ENCODE measurements at places on chromosomes 4 and X.

- DNase-seq, result no peak
Measured at GRCh38 chrX:118724365-118724764, 3.0 kb upstream of the IL13RA1 start.

DNA sequence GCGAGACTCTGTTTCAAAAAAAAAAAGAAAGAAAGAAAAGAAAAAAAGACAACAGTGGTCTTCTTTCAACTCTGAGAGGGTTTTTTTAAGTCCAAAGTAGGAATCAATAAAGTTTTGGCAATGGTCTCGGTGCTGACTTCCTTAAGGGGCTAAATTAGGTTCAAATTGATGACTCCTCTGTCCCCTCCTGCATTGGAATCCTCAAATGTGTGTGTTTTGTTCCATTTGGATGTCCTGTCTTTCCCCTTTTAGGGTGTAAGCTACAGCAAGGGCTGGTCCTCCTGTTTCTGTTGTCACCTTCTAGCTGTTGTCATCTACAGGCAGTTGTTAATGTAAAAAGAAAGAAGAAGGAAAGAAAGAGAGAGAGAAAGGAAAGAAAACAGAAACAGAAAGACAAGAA lies 84.3 kb upstream of the PLAC1 start:
- no peak for DNase-seq

- no peak for DNase-seq
Measured at GRCh38 chrX:94288972-94289371, 615.0 kb downstream of the FAM133A start.

DNA sequence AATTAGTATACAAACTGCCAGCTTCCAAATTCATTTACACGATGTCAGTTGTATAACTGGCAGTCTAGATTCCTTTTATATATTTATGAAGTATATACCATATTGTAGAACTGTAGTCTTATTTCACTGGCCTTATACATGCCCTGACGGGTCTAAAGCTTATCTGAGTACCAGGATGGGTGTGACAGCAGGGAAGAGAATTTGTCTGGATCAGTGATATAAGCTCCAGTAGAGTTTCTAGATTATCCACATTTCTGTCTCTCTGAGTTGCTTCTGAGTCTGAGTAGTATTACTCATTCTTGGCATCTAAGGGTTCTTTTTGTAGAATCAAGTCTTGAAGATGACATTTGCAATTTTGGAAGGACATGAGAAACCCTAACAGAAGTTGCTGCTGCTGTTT lies 101.3 kb downstream of the RPA4 start:
- no peak for DNase-seq

GRCh38 chr4:173794662-173795061 lies 264.6 kb upstream of the HAND2 start:
- no peak for DNase-seq

DNA sequence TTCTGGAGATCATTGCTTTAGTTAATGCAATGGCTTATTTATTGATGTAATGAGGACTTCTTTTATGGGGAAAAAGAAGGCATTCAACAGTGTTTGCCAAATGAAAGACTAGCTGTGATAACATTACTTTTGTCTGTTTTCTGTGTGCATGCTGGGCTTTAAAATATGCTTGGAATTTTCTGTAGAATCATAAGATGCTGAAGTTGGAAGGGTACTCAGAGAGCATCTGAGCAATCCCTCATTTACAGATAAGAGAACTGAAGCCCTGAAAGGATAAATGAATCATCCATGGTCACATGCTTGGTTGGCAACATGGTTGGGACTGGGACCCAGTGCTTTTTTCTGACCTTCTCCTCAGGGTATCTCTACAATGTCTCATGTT lies 31.4 kb upstream of the PITX2 start:
- no peak for DNase-seq

- DNase-seq, result no peak
Measured at GRCh38 chr4:130110770-130111169, 1014.8 kb downstream of the C4orf33 start.

- no peak for DNase-seq
Measured at GRCh38 chrX:4944767-4945166, 1231.3 kb upstream of the PRKX start.

- DNase-seq, result peak; percentile 61
Measured at GRCh38 chr4:70778888-70779422, 57.2 kb downstream of the RUFY3 start.

DNA sequence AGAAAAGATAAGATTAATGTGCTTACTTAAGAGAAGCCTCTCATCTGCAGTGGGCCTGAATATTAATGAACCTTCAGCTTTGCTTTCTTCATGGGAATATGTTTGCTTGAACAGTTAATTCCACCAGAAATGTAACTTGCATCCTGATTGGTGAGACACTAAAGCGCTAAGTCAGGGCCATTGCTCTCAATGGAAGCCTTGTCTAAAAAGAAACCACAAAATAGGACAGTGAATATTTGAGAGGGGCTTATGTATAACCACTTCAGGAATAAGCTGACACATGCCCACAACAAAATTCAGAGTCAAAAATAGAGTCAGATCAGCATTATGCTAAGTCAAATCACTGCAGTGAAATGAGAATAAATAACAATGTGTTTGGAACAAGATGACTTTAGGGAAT lies 1125.8 kb downstream of the STIM2 start:
- no peak for DNase-seq

GRCh38 chr4:183758758-183759447 lies 99.8 kb downstream of the TRAPPC11 start:
- DNase-seq, result no peak

DNA sequence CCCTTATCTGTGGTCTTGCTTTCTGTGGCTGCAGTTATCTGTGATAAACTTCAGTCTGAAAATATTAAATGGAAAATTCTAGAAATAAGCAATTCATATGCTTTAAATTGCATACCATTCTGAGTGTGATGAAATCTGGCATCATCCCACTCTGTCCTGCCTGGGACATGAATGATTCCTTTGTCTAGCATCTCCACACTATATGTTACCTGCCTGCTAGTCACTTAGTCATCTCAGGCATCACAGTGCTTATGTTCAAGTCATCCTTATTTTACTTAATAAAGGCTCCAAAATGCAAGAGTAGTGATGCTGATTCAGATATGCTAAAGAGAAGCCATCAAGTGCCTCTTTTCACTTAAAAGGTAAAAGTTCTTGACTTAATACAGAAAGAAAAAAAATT lies 14.3 kb upstream of the RAB9B start:
- DNase-seq, result no peak

- no peak for DNase-seq
Measured at GRCh38 chrX:119266364-119266995, 30.4 kb downstream of the PGRMC1 start.

DNA sequence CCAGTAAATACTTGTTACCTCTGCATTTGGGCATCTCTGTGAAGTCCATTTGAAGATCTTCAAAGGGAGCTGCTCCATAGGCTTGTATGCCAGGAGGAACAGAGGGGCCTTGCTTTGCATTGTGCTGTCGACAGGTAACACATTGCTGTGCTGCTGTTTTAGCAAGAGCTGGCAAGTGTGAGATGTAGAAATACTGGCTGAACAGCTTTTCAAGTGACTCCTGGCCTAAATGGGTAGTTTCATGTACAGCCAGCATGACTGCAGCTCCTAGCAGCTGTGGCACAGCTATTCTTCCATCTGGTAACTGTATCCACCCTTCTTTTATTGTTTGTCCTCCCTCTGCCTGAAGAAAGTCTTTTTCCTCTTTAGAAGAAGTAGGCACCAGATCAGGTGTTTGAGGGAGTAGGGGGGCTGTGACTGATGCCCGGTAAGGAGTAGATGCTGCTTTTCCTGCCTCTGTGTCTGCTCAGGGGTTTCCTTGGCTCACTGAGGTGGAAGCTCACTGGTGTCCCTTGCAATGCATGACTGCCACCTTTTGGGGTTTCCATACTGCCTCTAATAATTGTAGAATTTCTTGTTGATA lies 965.3 kb downstream of the CCSER1 start:
- no peak for DNase-seq

DNA sequence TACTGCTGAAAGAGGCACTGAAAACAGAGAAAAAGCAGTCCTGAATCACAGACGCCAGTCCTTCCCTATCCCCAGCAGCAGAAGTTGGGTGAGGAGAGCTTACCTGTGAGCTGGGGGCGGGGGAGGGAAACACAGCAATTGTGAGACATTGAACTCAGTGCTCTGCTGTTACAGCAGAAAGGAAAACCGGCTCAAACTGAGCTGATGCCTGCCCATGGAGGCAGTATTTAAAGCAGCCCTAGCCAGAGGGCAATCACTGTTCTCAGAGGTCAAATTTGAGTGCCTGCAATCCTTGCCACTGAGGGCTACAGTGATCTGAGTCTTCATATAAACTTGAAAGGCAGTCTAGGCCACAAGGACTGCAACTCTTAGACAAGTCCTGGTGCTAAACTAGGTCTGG lies 220.7 kb downstream of the GRXCR1 start:
- DNase-seq, result no peak

DNA sequence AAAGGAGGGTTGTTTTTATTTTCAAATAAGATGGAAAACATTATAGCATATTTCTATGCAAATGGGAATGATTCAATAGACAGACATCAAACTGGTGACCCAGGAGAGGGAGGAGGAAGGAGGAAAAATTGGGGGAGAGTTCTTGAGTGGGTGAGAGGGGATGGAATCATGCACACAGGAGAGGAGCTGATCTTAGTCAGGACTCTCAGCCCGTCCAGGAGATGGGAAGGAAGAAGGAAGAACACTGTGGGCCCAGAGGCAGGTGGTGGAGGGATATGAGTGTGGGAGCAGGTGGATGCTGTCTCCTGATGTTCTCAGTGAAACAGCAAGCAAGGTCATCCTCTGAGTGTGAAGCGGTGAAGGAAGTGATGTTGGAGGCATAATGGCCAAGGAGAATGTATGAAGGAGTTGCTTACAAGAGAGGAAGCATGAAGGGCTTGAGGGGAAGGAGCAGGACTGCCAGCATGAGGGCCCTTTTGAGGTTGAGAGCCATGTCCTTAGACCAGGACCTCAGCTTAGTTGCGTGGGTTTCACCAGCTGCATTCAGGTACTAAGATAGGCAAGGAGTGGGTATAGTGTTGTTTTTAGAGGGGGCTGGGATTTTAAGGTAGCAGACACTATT lies 161.7 kb upstream of the NAP1L5 start:
- DNase-seq, result no peak

DNA sequence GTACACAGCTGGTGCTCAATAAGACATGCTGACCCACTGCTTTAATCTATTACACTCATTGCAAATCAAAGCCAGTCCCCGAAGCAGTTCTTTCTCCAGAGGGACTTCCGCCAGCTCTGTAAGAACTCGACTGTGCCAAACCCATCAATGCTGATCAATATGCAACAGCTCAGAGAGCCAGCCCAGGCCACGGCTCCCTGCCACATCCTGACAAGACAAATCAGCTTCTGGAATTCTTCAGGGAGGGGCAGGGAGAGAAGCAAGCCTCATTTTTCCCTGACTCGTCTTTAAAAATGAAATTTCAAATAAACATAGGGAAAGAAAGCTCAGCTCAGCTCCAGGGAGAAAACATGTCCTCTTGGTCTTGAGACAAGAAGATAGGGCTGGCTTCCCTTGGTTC lies 5.3 kb upstream of the ADRA2C start:
- DNase-seq, result no peak

DNA sequence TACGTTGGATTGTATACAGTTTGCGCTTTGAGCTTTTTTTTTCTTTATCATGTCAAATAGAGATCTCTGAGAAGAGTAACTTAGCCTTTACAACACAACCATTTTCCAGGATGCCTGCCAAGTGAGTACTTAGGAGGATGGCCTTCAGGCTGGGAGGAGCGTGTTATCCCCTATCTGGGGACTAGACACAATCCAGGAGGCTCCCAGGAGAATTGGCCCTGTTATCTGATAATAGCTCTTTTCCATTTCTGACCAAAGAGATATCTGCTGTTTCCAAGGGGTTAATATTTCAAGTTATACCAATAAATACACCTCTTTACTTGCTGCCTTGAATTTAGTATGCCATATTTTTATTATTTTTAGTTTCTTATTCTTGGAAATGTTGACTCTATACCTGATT lies 169.5 kb upstream of the SMARCAD1 start:
- DNase-seq, result no peak

- DNase-seq, result no peak
Measured at GRCh38 chr4:143021384-143021783, 163.3 kb upstream of the USP38 start.

GRCh38 chr4:56570041-56570440 lies 64.5 kb downstream of the ARL9 start:
- DNase-seq, result no peak

- no peak for DNase-seq
Measured at GRCh38 chr4:112766422-112766821, 129.5 kb downstream of the LARP7 start.

DNA sequence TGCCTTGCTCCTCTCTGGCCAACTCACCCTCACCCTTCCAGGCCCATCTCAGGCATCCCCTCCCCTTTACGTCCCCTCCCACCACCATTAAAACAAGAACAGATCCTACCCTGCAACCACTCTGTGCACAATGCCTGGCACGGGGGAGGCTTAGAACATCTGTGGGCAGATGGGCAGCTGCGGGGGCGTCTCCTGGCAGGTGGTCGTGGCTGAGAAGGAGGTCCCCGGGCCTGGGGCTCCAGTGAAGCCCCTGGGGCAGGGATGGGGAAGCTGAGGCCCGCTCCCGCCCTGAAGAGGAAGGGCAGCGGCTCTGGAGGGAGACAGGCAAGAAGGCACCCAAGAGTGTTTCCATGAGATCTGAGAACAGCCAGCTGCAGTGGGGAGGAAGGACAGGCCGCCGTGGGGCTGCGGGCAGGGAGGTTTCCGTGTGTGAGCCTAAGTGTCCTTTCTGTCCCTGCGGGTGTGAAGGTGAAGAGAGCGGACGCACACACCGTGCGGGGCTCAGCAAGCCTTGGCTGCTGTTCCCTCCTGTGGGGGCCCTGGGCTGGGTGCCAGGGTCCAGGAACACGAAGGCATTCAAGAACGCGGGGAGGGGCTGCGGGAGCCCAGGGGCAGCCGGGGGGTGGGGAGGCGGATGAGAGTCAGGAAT lies 7.8 kb upstream of the TBC1D14 start:
- DNase-seq, result no peak

DNA sequence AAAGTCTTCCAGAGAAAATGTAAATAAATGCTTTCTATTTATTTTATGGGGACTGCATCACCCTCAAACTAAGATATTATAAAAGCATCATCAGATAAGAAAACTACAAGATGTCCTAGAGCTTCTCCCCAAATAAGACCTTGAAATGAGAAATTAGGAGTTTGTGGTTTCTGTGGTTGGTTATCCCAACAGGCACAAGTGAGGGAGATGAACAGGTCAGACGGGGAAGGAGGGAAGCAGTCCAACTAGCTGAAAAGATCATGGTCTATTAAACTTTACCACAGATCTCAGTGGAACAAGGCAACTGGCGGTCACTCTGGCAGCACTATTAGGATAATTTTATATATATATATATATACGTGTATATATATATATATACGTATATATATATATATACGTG lies 319.3 kb upstream of the GRID2 start:
- DNase-seq, result no peak
